ENCODE measurements at places on chromosomes 5 and 9.

- DNase-seq = no peak
Observed at GRCh38 chr5:56786346-56786745, 29.0 kb upstream of the MAP3K1 start.

GRCh38 chr9:6910032-6910431, 152.3 kb downstream of the KDM4C start:
- DNase-seq = no peak

- no peak for DNase-seq
Observed at GRCh38 chr9:104073098-104073769, 20.9 kb upstream of the SMC2 start.

GRCh38 chr5:137357436-137357835, 141.7 kb downstream of the SPOCK1 start:
- DNase-seq = no peak

DNA sequence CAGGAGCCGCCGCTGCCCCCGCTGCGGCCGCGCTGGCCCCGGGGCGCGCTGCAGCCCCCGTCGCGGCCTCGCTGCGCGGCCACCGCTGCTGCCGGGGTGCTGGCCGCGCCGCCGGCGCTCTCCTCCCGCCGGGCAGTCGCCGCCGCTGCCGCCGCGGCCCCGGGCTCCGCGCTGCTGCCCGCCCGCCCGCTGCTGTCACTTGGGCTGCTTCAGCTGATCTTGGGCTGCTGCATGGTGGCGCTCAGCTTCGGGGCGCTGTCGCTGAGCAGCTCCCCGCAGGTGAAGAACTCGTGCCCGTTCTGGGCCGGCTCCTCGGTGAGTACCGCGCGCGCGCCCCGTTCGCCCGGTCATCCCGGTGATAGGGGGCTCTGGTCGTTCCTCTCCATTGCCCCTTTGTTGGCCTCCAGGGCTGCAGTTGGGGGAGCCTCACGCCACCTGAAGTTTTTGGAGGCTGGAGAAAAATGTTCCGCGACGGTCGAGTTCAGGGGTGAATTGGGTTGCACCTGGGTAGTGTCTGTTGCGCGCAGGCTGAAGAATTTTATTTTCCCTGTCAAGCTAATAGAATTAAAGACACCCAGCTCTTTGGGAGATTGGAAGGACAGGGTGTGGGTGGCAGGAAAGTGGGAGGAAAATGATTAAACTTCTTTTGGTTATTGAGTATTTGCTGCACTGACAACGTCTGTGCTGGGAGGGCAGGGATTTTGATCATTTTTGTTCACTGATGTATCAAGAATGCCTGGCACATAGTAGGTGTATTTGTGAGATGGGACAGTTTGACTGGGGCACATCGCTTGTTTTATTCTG, 596 bp downstream of the ENTREP1 start:
- DNase-seq = no peak

DNA sequence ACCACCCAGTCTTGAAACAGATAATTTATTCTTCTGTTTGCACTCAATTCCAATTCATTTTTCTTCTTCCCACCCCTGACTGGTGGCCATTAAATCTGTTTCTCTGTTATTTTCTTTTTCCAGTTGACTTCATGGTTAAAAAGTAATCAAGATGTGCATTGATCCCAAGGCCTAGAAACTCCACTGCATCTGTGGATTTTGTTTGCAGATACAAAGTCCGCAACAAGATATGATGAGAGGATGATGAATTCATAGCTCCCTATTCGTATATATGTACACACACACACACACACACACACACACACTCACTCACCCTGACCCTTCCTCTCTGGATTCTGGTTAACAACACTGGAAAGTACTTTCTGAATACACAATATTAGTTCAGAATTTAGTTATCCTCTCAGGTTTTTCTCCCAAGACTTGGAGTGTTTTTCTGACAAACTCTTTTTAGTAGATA, 52.4 kb downstream of the CD180 start:
- DNase-seq = no peak

DNA sequence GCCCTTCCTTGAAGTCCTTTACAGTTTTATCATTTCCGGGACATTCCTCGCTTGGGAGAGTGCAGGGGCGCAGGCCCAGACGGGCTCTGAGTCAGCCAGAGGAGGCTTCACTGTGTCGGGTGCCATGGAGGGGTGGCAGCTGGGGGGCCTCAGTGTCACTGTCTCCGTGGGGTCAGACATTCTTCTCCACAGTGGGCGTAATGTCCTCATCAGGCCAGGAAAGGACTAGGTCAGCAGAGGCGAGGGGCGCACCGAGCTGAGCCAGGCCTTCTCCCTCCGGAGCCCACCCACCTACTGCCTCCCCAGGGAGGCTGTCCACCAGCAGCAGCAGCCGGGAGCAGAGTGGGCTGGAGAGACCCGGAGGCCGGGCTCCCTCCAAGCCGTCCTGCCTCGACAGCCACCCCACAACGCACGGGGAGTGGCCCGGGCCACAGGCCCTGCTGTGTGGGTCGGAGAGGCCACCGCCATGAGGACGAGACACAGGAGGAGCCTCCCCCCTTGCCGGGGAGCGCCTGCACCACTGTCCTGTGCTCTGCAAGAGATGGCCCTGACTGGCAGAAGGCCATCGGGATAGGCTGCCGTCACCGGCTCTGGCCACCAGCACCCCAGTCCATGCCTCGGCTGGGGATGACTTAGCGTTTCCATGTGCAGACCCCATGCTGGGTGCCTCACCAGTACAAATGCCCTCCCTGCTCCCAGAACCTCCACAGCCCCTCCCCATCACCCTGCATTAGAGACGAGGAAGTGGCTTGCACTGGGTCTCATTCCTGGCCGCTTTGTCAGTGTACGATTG, 26.5 kb downstream of the SARDH start:
- DNase-seq = no peak

- no peak for DNase-seq
Observed at GRCh38 chr5:146680846-146681584, 165.0 kb upstream of the GPR151 start.

GRCh38 chr9:33431420-33431819, 16.0 kb downstream of the AQP3 start:
- DNase-seq = no peak

GRCh38 chr9:135295551-135296300, 183.9 kb upstream of the PPP1R26 start:
- no peak for DNase-seq

DNA sequence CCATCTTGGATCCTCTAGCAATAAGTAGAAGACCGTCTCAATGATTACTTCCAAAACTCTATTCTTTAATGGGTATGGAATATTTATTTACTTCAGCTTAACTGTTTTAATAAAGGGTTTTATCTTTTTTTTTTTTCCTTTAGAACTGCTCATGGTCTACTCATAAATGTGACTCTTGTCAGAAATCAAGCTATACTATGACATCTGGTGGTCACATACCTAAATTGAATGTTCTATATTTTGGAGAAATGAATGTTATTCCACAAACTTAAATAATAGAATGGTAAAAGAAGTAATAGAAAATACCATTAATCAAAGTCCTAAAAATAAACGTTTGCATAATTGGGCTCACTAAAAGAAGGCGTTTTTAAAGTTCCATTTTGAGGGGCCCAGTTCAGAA, 131.2 kb upstream of the PLCXD3 start:
- DNase-seq = no peak

GRCh38 chr9:93294011-93294410, 110.1 kb downstream of the WNK2 start:
- DNase-seq = no peak

DNA sequence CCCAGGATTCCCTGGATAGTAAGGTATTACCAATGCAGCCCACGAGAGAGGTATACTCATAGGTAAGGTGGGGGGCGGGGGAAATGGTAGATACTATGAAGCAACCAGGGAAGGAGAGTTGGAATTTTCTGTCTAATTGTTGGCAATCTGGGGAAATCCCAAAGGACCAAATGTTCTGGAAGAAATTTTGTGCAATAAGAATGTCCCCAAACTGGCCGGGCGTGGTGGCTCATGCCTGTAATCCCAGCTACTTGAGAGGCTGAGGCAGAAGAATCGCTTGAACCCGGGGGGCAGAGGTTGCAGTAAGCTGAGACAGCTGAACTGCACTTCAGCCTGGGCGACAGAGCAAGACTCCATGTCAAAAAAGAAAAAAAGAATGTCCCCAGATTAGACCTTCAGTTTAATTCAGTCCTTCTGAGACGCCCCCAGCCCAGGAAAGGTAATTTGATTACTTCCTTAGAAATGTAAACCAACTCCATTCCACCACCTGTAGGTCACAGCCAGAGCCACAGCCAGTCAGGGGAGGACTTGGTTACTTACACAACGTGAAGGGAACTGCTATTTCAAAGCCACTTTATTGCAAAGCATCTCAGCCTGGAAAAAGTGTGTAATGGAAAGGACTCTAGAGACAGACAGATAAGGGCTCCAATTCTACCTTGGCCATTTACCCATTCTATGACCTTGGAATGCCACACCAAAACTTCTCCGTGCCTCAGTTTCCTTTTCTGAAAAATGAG, 50.0 kb upstream of the KLF4 start:
- DNase-seq = no peak

- DNase-seq = no peak
Observed at GRCh38 chr5:5483880-5484598, 61.6 kb downstream of the ICE1 start.

DNA sequence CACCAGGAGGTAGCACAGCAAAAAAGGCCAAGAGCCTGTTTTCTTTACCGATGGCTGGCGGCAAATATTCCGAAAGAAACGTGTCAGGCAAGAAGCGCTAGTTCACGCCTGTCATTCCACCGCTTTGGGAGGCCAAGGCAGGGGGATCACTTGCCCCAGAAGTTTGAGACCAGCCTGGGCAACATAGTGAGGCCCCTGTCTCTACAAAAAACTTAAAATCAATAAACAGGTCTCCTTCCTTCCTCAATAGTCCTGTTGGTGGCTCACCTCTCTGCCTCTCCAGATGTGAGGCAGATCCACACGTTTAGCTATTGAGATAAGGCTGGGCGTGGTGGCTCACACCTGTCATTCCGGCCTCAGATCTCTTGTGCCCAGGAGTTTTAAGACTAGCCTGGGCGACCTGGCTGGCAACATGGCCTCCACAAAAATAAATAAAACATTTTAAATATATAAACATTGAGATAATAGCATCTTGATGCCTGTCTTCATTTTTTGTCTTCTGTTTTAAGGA, 1.3 kb upstream of the TMEM250 start:
- no peak for DNase-seq
